ENCODE measurements at places on chromosomes 2 and 18.

DNA sequence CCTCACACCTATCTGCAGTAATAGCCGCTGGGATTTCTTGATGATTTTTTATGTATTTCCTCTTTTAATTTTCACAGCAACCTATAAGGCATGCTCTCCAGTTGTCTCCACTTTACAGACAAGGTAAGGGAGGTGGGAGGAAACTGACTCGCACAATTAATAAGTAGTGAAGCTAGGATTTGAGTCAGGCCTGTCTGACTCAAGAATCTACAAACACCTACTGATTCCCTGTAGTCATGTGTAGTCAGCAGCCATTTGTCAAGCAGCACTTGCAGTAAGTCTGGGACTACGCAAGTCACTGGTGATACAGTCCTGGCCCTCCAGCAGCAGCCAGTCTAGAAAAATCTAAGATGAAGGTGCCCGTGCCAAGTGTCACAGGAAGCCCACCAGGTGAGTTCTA is 193.6 kb upstream of the PKDCC start:
- DNase-seq = no peak

- DNase-seq = no peak
Measured at GRCh38 chr2:233385489-233386044, 31.3 kb downstream of the DGKD start.

DNA sequence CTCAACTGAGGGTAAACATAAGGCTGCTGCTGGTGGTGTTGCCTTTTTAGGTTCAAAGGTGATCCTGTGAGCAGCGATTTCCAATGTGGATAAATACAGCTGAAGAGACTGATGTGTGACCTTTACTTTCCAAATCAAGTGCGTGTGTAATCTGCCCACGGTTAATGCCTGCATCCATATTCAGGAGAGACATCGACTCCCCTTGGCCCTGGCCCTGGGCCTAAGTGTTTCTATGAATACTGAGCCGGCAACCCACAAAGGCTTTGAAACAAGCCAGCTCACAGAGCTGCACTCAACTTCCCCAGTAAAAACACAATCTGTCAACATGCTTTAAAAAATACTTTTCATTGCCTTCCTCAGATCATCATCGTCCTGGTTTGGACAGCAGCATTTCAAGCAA is 1026.6 kb downstream of the TMEM182 start:
- DNase-seq = no peak

DNA sequence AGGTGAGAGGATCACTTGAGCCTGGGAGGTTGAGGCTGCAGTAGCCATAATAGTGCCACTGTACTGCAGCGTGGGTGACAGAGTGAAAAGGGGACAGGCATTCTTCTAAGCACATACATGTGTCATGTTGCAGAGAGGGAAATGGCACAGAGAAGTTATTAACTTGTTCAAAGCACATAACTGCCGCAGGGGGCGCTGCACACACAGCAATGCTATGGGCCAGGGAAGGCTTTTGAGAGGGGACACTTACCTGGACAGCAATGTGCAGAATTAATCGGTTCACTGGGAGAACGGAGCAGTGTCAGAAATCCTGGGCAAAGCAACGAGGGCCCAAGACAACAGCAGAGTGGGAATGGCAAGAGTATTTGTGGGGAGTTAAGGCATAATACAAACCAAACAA is 2.4 kb downstream of the SCYGR8 start:
- DNase-seq = no peak

GRCh38 chr2:152762202-152762601 is 43.8 kb downstream of the ARL6IP6 start:
- no peak for DNase-seq

DNA sequence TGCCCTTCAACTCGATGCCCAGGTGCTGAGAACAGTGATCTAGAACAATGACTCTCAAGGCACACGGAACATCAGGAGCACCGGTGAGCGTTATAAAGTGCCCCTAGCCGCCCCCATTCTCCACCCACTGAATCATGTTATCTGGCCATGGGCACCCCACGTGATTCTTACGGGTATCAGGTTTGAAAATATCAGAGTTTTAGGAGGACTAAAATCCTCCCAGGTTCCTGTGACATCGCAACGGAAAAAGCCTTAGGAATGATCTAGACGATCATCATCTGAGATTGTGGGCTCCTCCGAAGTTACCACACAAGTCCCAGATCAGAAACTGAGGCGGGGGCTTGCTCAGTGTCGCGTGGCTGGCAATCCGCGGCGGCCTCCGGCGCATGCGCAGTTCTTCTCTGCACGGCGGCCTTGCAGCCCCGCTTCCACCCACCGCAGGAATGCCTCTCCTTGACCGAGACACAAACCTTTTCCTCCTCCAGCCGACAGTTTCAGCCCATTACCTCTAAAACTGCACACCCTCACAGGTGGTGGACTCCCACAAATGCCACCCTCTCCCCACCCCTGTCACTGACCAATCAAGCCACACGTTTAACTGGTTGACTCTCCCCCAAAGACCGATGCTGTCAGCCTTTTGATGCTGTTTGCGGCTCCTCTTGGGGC is 5.8 kb upstream of the MRPL33 start:
- DNase-seq = no peak

DNA sequence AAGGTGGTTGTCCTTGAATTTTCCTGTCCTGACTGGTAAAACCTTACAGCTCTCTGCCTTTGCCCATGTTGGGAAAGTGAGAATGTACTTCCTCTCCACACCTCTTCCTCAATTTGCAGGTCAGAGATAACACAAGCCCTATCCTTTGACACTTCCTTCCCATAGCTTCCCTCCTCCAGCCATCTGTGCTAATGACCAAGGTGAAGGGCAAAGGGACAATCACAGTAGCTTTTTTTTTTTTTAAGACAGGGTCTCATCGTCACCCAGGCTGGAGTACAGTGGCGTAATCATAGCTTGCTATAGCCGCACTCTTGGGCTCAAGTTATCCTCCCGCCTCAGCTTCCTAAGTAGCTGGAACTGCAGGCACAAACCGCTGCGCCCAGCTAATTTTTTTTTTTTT is 24.3 kb upstream of the STPG4 start:
- DNase-seq = no peak

GRCh38 chr18:43382641-43383403 is 105.5 kb upstream of the SYT4 start:
- DNase-seq = no peak

- DNase-seq = no peak
Measured at GRCh38 chr2:220445429-220446105, 818.1 kb downstream of the SLC4A3 start.

- DNase-seq = no peak
Measured at GRCh38 chr2:27379836-27380625, 503 bp downstream of the ZNF513 start.

DNA sequence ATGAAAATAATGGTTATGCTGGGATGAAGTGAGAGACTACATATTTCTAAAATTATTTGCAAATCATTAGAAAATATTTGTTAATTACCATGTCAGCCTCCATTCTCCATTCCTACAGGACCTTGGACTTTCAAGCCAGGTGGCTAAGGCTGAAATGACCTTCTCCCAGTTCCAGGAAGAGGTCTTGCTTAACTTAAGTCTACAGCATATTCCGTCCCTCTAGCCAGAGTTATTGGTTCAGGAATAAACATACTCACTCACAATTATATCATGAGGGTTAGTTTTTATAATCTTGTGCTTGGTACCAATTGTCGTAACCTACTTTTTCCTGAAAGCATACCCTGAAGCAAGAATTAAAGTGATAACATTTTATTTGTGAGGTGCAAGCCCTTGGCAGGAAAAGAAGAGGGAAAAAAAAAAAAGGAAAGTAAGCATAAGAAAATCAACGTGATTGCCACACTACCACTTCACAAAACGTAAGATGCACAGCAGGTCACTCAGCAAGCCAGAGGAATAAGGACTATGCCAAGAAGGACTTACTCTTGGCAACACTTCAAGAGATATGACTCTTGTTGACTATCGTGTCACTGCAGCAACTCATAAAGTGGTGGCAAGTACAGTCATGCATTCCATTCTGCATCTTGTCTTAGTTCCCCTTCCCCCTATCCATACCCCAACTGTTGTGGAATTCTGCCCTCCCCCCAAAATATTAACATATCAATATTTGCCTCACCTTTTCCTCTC is 479.1 kb downstream of the MBD2 start:
- DNase-seq = no peak

- DNase-seq = no peak
Measured at GRCh38 chr2:123659120-123659519, 366.0 kb upstream of the CNTNAP5 start.

DNA sequence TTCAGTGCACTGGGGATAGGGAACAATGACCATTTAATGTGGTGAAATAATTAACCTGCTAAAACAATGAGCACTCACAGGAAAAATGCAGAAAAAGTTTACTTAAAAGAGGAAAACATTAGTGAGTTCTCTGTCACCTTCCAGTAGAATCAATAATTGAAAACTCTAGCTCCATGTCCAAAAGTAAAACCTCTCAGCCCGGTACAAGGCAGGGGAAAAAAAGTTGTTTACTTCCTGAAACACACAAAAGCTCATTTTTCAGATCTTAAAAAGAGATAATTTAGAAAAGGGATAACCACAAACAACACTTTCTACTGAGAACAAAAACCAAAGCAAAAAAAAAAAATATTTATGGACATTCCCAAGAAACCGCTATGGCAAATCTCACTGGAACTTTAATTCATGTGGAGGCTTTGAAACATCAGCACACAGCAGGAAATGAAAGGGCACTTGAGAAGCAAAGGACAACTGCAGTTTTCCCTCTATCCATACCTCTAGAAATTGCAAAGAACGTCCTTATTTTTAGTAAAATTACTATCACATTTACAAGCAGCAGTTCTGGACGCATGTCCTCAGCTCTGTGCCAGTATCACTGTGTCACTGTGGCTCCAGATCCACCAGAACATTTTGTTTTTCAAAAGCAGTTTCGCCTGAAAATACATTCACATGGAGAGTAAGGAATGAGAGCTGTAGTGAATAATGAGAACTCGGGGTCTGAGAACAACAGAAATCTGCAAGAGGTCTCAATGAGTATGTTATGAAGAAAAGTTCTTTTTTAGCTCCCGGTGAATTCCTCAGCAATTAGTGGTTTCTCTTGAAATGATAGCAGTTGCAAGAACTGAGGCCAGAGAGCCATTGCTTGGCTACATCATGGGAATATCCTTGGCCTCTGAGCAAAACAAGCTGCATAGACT is 44.7 kb upstream of the DNAH7 start:
- no peak for DNase-seq

DNA sequence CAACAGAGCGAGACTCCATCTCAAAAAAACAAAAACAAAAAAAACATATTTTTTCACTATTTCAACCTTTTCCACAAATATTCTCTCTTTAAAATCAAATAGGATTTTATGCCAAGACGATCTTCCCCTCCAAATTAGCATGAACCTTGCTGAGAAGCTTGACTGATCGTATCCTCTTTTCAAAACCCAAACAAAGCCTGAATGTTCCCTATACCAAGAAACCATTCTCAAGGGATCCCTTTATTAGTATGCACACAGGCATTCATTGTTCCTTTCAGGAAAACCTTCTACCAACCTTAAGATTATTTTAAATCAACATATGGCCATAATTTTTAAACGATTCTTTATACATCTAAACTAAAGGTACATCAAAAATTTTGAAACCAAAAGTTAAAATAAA is 6.3 kb downstream of the SPIRE1 start:
- DNase-seq = no peak

DNA sequence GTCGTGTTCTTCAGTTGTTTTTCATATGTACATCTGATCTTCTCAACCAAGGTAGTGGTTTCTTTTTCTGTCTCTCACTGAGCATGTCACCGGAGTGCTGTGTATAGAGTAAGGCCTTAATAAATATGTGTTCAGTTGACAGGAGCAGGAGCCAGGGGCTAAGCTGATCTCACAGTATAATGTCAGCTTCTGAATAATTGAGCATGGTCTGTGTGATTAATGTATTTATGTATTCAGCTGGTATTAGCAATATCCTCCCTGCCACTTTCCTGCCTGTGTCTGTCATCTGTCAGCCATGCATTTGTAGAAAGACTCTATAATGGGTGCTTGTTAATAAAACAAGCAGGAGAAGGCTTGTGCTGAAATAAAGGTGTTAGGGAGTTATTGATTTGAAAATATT is 198.9 kb downstream of the ADCYAP1 start:
- no peak for DNase-seq

- DNase-seq = no peak
Measured at GRCh38 chr2:233061591-233062450, 1.7 kb downstream of the INPP5D start.

DNA sequence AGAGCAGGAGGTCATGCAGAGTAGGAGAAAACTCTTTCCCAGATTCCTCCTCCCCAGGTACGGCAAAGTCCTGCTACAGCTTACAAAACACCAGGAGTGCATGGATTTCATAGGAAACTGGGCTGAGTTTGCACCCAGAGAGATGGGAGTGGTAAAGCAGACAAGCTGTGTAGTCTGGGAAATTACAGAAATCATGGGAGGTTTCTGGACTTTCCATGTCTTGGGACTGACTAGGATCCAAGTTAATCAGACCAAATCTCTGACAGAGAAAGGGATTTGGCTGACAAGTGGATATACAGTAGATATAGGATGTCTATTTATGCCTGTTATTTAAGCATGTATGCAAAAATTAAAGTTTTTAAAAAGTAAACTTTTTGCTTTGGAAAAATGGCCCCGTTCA is 205.4 kb upstream of the ACVR2A start:
- DNase-seq = no peak

- DNase-seq = no peak
Measured at GRCh38 chr18:58158459-58158858, 114.4 kb downstream of the NEDD4L start.

DNA sequence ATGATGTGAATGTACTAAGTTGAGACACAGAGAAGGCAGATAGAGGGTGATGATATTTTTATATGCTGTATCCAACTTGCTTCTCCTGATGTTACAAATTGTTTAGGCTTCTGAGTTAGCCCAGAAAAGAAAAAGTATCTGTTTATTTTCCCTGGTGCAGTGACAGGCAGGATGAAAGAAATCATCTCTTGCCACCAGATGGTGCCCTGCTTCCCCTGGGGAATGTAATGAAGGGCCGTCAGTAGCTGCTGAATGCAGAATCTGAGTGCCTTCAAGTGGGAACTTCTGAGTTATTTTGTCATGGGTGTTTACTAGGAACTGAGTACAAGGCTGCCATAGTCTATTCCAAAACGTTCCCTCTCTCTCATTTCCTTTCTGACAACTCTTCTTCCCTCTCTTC is 525.6 kb downstream of the MBD2 start:
- no peak for DNase-seq

- no peak for DNase-seq
Measured at GRCh38 chr18:28363124-28363523, 186.2 kb upstream of the CDH2 start.

GRCh38 chr2:25572638-25573037 is 100.7 kb downstream of the DTNB start:
- DNase-seq = no peak

DNA sequence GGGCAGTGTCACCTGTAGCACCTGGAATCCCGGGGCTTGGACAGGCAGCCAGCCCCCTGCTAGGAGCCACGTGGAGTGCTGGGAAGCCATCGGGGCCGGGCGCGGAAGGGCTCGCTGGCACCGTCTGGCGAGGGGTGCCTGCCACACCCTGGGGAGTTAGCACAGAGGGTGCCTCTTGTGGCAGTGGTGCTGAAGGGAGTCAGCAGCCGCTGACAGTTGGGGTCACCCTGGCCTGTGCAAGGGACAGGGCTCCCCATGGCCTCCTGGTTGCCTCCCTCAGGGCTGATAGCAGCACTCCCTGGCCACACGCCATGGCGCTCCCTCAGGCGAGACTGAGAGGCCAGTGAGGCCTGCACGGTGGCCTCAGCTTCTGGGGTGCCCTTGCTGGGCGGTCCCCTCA is 13.9 kb upstream of the D2HGDH start:
- no peak for DNase-seq
